Panc1 (cell line): ENCODE measurements at places on chromosomes 11 and 22.

DNA sequence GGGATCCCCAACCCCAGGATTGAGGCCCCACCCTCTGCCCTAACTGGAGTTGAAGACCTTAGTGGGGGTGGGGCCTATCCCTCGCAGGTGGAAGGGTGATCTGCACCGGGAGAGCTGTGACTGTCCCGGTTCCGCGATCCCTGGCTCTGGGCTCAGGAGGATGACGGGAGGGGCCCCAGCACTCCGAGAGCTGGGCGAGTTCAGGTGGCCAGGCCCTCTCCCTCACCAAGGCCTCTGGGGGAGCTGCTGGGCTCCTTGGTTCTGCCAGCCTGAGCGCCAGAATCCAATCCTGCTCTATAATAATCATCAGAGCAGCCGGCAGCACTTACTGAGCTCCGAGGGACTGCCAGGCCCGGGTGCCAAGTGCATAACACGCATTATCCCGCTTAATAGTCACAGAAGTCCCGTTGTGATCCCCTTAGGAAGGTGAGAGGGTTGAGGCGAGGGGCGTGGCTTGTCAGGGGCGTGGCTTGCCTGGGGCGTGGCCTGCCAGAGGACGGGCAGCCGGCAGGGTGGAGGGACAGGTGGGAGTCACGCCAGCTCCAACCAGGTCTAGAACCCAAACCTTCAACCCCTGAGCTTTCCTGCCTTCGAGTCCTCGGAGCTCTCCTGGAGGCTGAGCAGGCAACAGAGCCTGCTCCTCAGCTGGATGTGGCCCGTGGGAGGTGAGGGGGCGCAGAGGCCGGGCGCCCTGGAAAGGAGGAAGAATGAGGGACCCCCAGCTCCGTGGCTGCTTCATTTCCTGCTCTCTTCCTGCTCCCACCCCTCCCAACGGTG lies 7.3 kb upstream of the SYT7 start:
- DNase-seq: no peak

DNA sequence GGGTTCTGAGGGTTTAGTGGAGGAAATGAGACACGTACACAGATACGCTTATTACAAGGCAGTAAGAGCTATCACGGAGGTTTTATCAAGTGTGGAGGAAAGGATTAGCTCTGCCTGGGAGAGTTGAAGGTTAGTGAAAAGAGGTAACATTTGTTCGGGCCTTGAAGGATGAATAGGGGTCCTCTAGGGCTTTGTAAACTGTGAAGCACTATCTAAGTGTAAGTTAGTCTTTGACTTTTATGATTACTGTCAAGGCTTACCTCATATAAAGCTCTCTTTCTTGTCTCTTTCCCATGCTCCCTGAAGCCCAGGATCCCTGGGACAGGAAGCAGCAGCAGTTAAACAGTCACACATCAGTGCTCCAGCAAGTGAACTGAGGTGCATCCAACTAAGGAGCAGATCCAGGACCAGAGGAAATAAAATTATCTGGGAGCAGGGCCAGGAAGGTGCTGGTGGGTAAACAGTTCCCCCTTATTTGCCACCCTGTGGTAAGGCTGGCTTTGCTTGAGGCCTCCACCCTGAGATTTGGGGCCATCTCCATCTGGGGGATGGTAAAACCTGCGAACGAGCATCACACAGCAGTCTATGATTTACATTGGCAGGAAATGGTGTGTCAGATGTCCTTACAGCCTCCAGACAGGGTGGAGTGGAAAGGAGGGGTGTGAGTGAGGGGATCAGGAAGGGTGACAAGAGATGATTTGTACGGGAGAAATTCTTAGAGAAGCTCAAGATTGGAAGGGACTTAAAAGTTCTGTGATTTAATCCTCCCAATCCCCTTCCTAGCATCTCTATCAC lies 27.2 kb downstream of the GVQW3 start:
- DNase-seq: no peak

DNA sequence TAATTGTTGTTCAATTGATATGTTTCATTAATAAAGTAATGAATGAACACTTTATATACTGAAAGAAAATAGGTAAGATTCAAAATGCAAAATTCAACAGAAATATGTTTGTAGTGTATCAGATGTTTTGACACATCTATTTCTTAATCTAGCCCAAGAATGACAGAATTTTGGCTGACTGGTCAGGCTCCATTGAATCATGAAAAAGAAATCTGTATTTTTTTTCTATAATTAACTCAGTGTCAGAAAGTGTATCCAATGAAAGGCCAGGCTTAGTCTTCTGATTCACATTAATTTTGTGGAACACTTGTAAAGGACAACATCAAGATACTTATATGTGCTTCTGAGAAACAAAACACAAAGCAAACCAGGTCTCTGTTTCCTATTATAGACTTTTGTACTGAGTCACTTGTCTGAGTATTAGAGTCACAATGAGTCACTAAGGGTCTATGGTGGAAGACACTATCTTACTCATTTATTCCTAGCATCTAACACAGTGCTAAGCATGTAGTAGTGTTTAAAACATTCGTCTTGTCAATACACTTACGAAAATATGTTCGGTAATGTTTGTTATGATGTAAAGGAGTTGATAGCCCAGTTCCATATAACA lies 297.7 kb upstream of the CCDC90B start:
- no peak for DNase-seq

GRCh38 chr11:2564588-2565425 lies 120.0 kb downstream of the KCNQ1 start:
- DNase-seq: no peak

- DNase-seq: no peak
Measured at GRCh38 chr11:2741377-2742131, 41.8 kb upstream of the KCNQ1OT1 start.

DNA sequence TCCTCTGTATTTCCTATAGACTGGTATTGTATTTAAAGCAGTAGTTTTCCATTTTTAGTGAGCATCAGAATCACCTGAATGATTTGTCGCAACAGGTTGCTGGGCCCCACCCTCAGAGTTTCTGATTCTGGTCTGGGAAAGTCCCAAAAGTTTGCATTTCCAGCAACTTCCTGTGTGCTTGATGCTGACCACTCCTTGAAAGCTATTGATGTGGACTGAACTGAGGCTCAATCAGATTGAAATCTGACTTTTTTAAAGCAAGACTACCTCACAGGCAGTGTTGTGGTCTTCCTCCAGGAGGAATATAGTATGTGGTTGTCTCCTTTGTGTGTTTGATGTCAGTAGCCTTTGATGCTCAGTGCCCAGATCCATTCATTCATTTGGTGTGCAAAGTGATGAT lies 17.2 kb upstream of the MPZL2 start:
- DNase-seq: no peak

DNA sequence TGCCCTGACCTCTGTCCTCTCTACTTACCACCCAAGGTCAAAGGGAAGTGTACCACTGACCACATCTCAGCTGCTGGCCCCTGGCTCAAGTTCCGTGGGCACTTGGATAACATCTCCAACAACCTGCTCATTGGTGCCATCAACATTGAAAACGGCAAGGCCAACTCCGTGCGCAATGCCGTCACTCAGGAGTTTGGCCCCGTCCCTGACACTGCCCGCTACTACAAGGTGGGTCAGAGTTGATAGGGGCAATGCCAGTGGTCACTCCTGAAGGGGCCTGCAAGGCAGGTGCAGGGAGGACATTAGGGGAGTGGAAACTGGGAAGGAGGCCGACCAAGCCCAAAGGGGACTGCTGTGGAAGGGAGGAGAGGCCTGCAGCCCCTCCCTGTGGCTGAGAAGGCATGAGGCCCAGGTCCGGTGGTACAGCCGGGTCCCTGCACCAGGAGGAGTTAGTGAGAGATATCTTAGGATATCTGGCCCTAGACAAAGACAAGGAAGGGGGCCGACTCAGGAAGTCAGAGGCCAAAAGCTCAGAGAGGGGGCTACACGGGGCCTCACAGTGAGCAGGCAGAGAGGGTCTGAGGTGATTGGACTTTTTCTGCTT lies 17.9 kb downstream of the POLR3H start:
- no peak for DNase-seq

- no peak for DNase-seq
Measured at GRCh38 chr11:59180168-59180776, 8.3 kb downstream of the DTX4 start.

- no peak for DNase-seq
Measured at GRCh38 chr11:78379039-78379670, 38.5 kb downstream of the GAB2 start.

DNA sequence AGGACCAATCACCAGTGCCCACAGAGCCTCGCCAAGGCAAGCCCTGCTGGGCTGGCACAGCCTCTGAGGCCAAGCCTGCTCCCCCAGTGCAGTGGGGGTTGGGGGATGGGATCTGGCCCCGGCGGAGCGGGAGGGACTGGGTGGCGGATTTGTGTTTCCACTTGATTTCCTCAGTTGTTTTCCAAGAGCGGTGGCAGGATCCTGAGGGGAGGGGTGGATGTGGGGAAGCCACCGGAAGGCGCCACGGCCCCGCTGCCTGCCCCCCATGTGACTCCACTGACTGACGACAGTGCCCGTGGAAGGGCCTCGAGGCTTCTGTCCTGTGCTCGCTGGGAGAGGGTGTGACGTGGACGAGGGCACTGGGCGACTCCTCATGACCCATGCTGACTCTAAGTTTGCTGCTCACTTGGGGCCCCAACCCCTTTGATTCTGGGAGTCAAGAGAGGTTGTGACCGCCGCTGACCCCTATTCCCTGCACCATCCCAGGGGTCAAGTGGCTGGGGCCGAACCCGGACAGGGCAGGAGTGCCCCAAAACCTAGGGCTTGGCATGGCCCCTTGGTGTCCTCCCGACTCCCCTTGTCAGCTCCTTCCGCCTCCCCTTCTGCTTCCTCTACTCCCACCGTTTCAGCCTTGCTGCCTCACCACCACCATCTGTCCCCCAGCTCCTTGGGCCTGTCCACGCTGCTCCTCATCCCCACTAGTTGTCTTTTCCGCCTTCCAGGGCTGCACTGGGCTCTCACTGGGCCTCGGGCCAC lies 23.5 kb upstream of the PICK1 start:
- DNase-seq: no peak

- DNase-seq: no peak
Measured at GRCh38 chr11:98137437-98137836, 883.3 kb upstream of the CNTN5 start.

DNA sequence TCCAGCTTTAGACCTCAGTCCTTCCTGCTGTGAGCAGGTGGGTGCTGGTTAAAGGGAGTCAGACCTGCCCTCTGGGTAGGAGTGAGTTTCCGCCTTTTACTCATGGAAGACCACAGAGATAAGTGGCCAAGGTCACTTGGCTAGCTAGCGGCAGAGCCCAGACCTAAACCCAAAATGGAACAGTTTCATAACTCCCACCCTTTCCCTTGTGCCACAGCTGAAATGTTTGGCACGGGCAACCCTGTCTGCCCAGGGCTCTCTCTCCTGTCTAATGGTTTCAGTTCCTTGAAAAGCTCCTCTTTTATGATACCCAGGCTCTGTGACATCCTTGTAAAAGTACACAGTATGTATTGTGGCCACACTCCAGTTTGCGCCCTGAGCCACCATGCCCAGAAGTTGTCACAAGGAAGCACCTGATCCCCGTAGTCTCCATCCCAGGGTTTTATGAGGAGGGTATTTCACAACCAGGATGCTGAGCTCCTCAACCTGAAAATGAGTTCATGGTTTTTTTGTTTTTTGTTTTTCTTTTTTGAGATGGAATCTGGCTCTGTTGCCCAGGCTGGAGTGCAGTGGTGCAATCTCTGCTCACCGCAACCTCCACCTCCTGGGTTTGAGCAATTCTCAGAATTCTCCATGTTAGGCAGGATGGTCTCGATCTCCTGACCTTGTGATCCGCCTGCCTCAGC lies 5.1 kb downstream of the MB start:
- DNase-seq: no peak

- DNase-seq: no peak
Measured at GRCh38 chr11:46526216-46527215, 67.3 kb downstream of the AMBRA1 start.

DNA sequence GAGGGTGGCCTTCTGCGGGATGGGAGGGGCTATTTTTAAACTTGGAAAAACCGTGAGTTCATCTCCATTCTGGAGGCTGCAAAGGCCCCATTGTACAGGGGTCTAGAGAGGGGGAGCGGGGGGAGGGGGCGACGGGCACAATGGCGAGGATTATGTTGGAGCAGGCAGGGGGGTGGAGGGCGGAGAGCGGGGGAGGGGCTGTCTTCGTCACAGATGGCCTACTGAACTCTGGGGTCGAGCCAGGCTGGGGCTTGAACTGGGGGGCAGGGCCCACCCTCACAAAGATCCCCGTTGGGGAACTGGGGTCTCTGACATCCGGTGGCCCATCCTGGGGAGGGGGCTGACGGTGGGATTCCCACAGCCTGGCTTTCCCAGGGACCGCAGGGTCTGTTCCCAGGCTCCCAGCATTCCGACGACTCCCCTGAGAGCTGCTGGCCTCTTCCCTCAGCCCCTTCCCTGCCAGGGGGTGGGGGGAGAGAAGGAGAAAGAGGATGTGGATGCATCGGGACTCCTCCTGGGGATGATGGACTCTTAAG lies 3.4 kb upstream of the MCAM start:
- no peak for DNase-seq

GRCh38 chr22:19714312-19715187 lies at the start of gene SEPTIN5:
Gene SEPTIN5, plus strand, starts transcription at chr22:19714503. Its CDS starts 86 bp downstream, at chr22:19714589.
- no peak for DNase-seq

DNA sequence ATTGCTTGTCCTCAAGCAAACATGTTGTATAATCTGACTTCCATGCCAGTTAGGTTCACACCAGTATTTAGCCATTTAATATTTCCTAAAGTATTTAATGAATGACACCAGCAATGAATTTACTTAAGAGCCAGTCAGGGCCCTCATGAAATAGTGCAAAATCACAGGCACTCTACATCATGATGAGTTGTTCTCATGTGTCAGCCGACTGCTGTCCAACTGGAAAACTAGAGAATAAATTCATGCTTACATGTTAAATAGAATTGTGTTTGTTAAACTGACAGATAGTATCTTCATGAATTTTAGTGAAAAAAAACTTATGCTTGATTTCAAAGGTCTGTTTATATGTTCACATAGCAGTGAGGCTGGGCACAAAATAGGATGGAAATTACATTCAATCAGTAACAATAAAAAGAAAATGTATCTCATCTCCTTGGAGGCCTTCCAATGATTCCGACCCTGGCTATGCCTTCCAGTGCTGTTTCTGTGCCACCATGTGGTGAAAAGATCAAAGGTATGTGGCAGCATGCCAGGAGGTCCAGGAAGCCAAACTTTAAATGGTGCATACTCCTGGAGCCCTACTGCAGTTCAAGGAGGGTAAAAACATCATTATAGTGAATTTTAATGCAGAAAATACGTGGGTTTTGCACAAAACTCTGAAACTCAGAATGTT lies 45.2 kb downstream of the CTSC start:
- DNase-seq: no peak

GRCh38 chr11:48107188-48107704 lies 109.4 kb upstream of the OR4B1 start:
- no peak for DNase-seq

- DNase-seq: no peak
Measured at GRCh38 chr11:44030996-44031395, 16.8 kb upstream of the ACCSL start.

DNA sequence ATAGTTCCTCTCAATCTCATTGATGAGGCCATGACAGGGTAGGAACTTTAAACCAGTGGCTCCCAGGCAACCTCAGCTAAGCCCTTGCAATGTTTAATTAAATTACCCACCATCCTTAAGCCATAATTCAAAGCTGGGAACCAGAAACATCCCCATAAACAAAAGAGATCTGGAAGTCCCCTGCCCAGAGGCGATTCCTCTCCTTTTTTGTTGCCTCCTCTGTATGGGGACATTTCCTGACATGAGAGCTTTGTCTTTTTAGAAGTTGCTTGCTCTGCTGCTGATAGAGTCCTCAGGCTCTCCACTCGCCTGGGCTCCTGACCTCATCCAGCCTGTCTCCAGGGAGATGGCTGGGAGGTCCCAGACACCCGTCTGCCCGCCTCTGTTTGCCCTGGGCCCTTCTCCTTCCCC lies 3.2 kb downstream of the DTX4 start:
- DNase-seq: no peak

- no peak for DNase-seq
Measured at GRCh38 chr11:57979532-57980079, 44.1 kb upstream of the OR9Q1 start.
